Mesendoderm (in vitro differentiated cells): ENCODE measurements at places on chromosomes 1 and 21.
A peak's percentile ranks its signal among the peaks of the same experiment; 100 is the strongest.

DNA sequence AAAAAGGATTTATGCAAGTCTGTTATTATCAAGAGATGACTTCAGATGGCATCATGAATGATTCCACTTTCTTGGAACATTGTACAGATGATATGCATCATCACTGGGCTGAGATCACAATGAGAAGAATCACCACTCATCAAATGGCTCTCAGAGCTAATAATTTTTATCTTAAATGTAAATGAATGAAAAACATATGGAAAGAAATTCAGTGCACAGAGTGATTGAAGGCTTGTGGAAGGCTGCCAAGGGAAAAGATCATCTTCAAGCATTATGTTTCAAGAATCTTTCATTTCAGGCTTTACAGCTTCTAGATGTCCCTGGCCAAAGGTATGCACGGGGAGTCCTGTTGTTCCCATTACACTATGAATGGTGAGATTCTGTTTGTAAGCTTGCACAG, 955.7 kb downstream of the TTLL7 start:
- DNase-seq = no peak

GRCh38 chr1:59556802-59557548, 257.8 kb upstream of the HOOK1 start:
- DNase-seq = no peak

GRCh38 chr1:32741059-32741412, 38.5 kb upstream of the SYNC start:
- DNase-seq = no peak

- no peak for DNase-seq
These were observed 94.5 kb downstream of the DNTTIP2 start for GRCh38 chr1:93784538-93784937.

DNA sequence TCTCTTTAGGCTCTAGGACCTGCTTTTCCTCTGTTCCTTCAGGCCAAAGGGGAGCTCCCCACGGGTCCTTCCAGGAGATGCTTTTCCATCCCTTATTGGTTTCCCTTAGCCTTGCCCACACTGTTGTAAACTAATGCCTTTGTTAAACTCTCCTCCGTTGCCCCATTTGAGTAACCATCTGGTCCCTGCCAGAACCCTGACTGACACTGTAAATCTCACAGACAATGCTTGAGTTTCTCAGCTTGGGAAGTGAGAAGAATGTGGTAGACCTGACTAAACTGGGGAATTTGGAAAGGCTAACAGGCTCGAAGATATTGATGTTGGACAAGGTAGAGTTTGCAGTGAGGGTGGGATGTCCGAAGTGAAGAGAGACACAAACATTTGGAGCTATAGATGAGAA, 11.4 kb downstream of the AKNAD1 start:
- DNase-seq = peak; percentile 52
